ENCODE measurements at places on chromosomes 16 and 17. TPM values are rescaled to one million over a fixed set of nuclear protein-coding genes. Genes with fewer than 3 reads are reported as not detected.
A peak's percentile ranks its signal among the peaks of the same experiment; 100 is the strongest.

The ZNF286A gene
- 25.8 TPM for total RNA-seq

The CCL2 gene
- total RNA-seq, result 93.5 TPM

The TBL3 gene
- 35.4 TPM for total RNA-seq

The RDM1 gene
- not detected for total RNA-seq

The PABPN1L gene
- not detected for total RNA-seq

The CDRT15L2 gene
- not detected for total RNA-seq

The C16orf96 gene
- total RNA-seq, result 0.37 TPM

The TP53TG3B gene
- total RNA-seq, result not detected

- DNase-seq, result no peak
Observed at GRCh38 chr17:41680426-41681040, 8.2 kb upstream of the EIF1 start.

GRCh38 chr16:59295993-59296736, 562.0 kb upstream of the GOT2 start:
- DNase-seq, result peak; percentile 35

DNA sequence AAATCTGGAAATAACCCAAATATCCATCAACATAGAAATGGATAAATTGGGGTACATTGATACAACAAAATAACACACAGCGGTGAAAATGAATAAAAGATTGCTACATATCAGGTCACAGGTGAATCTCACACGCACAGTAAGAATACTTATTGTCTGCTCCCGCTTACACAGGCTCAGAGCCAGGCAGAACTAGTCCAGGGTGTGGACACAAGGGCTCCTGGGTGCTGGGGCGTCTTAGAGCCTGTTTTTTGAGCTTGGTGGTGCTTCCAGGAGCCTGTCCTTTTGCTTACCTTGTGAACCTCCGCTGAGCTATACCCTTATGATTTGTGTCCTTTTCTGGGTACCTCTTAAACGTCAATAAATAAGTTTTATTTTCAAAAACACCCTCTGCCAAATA, 19.8 kb upstream of the C16orf74 start:
- DNase-seq, result no peak

DNA sequence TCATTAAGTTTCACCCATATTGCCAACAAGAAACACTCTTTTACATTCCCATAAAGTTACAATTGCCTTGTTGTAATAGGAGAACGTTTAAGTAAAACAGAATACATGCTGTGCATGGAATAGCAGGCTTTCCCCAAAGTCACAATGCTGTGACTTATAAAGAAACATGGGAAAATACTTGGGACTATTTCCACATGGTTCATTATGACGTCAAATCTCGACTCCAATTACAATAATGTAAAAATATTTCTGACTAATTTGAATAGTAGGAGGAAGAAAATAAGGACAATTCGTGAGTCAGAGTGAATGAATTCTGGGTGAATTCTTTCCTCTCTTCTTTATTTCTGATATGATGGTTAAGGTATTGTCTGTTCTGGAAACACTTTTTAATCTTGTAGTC, 52.8 kb downstream of the CDH11 start:
- DNase-seq, result no peak

- DNase-seq, result peak; percentile 63
Observed at GRCh38 chr17:63042256-63042812, 76.3 kb downstream of the TANC2 start.

- DNase-seq, result no peak
Observed at GRCh38 chr16:87040169-87041117, 276.7 kb downstream of the C16orf95 start.

GRCh38 chr16:86990451-86990850, 326.7 kb downstream of the C16orf95 start:
- DNase-seq, result no peak

DNA sequence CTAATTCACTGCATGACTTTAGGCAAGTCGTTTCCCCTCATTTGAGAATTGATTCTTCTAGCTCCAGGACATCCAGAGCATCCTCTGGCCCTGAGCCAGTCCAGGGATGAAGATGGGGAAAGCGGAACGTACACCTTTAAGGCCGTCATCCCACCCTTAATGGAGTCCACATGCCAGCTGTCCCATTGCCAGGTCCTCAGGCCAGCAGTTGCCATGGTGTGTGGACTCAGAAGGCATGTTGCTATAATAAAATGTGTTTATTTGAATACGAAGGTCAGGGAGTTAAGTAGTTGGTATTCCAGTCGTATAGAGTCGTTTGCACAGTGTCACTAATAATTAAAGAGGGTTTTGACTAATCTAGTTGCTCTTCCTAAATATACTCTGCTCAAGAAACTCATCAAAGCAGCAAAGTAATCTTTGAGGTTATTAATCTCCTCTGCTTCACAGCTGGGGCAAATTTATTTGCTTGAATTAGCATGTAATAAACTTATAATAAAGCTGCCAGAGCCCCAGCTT, 30.4 kb downstream of the CCDC182 start:
- peak; percentile 77 for DNase-seq

DNA sequence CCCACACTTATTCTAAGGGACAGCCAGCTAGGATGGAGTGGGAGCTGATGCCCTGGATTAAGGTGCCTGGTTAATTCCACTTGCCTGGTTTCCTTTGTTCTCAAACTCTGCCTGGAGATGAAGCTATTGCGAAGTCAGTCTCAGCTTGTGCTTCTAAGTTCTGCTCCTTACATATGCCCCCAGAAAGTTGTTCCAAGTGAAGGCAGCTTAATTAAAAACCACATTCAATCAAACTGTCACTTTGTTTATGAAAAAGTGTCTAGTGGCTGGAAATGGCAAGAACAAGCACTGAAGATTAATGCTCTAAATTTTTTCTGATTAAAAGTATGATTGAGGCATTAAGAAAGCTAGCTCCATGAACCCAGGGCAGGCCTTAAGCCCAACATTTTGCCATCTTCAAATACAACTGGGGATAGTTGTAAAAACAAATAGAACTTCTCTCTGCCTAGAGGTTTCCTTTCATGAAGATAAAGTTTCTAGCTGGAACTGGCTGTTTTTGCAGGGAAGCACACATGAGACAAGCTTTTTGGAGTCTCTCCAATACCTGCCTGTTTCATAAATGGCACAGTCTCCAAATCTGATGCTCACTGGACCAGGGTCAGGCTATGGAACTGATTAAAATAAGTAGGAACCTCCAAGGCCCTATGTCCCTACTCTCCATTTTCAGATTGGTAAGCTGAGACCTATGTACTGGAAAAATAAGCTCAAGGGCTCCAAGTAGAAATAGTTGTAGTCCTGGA, 100.9 kb downstream of the GRIN2A start:
- DNase-seq, result peak; percentile 4

GRCh38 chr16:26697807-26698206, 368.9 kb upstream of the C16orf82 start:
- DNase-seq, result no peak

DNA sequence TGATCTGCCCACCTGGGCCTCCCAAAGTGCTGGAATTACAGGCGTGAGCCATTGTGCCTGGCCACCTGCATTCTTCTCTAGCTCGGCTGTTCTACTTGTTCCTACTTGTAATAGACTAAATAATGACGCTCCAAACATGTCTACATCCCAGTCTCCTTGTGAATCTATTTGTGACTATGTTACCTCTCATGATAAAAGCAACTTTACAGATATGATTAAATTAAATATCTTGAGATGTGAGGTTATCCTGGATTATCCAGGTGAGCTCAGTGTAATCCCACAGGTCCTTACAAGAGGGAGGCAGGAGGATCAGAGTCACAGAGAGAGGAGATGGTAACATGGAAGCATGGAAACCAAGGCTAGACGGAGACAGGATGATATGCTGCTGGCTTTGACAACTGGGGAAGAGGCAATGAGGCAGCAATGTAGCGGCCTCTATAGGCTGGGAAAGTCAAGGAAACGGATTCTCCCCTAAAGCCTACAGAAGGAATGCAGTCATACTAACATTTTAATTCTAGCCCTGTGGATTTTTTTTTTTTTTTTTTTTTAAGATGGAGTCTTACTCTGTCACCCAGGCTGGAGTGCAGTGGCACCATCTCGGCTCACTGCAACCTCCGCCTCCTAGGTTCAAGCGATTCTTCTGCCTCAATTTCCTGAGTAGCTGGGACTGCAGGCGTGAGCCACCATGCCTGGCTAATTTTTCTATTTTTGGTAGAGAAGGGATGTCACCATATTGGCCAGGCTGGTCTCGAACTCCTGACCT, 5.0 kb upstream of the LASP1 start:
- DNase-seq, result no peak

DNA sequence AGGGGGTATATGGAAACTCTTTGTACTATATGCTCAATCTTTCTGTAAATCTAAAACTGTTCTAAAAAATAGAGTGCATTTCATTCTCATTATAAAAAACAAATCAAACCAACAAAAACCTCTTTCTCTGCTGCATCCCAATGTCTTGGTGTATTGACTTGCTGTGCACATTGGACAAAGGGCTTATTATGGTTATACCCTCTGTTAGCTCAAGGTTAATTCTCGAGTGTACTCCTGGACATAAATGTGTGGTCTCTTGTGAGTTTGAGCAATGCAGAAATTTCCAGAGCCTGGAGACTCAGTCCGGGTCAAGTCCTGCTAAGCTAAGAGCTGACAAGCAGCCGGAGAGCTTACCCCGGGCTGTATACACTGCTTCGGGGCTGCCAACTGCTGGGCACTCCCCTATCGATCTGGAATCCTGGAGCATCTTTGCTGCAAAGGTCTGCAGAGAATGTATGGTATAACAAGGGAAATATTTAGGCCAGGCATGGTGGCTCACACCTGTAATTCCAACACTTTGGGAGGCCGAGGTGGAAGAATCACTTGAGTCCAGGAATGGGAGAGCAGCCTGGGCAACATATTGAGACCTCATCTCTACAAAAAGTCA, 66.2 kb upstream of the BRD7 start:
- DNase-seq, result no peak

- DNase-seq, result peak; percentile 62
Observed at GRCh38 chr17:56653877-56654276, 60.4 kb downstream of the NOG start.

GRCh38 chr16:28192806-28193529, 18.8 kb downstream of the XPO6 start:
- no peak for DNase-seq

- no peak for DNase-seq
Observed at GRCh38 chr17:14318918-14319205, 18.0 kb downstream of the HS3ST3B1 start.
